ENCODE measurements at places on chromosomes 1 and 21. TPM values are rescaled to one million over a fixed set of nuclear protein-coding genes. Genes with fewer than 3 reads are reported as not detected.

SLC2A5 gene
- 0.88 TPM for polyA plus RNA-seq

WNT3A gene
- 0.07 TPM for polyA plus RNA-seq

AADACL4 gene
- polyA plus RNA-seq = 1.8 TPM

EIF3I gene
- 174 TPM for polyA plus RNA-seq

ZNF648 gene
- 0.63 TPM for polyA plus RNA-seq

BRDT gene
- not detected for polyA plus RNA-seq

PEF1 gene
- 69.0 TPM for polyA plus RNA-seq

KRTAP6-1 gene
- polyA plus RNA-seq = not detected

UMODL1 gene
- 0.22 TPM for polyA plus RNA-seq

RNU1-4 gene
- polyA plus RNA-seq = 1.9 TPM

DISP3 gene
- polyA plus RNA-seq = 1.3 TPM

GRHL3 gene
- polyA plus RNA-seq = 4.6 TPM

AUNIP gene
- 3.4 TPM for polyA plus RNA-seq

SVBP gene
- polyA plus RNA-seq = 60.0 TPM

C4BPA gene
- polyA plus RNA-seq = 0.52 TPM

AGBL4 gene
- 1.2 TPM for polyA plus RNA-seq

C1orf94 gene
- not detected for polyA plus RNA-seq

PLOD1 gene
- 84.3 TPM for polyA plus RNA-seq

Measured in left kidney (tissue), 8 donors.